ENCODE measurements at places on chromosomes 6 and 20.

DNA sequence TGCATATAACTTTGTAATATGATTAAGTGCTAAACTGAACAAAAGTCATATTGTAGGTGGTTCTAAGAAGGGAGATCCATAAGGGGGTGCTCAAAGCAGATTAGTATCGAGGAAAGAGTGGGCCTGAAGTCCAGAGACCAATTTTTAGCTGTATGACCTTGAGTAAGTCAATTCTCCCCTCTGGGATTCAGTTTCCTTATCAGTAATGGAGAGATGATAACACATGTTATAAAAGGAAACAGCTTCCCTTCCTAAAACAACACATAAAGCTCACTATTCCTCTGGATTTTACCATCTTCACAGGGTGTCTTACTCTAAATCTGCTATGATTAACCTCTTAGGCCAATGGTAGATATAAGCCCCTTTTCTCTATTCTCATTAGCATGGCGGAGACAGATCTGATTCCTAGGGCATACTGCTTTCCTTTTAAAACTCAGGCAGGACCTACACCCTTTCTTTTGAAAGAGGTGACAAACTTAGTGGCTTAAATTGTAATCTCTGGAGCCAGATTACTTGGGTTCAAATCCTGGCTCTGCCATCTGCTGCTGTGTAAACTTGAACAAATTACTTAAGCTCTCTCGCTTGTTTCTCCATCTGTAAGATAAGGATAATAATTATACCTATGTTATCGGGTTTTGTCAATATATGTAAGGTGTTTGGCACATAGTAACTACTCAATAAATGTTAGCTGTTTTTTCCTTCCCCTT lies 39.5 kb downstream of the ACSS2 start:
- DNase-seq = no peak

DNA sequence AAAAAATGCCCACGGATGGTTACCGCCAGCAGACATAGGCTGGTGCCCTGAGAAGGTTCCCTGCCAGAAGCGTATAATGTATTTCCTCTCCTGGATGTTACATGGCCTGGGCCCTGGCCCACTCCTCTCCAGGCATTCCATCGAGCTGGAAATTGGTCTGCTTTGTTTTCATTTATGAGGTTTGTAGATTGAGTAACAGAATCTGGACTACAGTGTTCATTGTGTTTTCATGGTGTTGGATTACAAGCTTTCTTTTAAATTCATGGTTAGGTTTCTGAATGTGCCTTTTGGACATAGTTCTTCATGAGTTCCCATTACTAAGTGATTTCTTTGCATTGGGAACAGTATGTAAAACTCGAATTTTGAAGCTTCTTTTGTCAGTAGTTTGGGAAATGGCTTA lies 6.4 kb downstream of the TIAM2 start:
- no peak for DNase-seq

DNA sequence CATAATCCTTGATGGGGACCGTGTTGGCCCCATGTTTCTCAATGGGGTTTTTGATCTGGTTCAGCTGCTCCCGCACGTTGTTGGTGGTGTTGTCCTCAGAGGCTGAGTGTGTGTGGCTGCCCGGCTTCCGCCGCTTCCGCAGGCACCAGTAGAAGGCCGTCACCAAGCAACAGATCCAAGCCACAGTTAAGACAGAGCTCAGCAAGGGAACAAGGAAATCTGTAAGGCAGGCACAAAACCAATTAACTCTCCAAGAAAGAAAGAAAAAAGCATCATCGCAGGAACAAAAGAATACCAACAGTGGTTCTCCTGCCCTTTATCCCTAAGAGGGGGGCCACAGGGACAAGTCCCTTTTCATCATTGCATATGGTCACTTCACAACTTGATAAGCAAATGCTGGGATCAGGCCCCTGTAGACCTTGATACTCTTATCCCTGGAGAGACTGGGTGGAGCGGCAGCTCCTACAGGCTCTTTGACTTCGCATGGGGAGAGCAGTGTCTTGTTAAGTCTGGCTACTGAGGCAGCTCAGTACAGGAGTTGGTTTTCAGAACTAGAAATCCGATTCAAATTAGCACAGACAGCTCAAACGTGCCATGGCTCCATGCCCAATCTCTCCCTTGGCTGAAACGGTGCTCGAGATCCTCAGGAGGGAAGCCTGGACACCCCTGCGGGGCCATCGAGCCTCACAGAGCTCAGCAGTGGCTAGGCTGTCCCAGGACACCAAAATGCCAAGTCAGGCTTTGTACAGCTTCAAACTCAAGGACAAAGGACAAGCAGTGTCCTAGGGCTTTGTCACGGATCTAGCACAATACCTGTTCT lies 33.9 kb downstream of the JAG1 start:
- peak; percentile 72 for DNase-seq

GRCh38 chr6:105951322-105951721 lies 134.8 kb upstream of the PRDM1 start:
- DNase-seq = no peak

DNA sequence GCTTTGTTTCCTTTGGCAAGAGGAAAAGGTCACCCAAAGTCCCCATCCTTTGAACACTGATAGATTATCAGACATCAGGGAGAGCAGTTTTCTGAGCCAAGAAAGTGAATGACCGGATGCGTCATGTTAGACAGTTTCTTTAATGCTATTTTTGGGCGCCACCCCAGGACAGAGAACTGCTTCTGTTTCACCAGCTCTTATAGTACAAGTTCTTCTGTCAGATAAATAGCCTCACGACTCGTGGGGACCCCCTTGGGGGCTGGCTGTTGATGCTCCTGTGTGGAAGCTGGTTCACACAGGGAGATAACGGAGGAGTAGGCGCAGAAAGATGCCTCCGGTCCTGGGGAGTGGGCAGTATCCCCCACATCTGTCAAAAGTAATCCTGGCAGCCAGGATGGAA lies 54.6 kb downstream of the NPEPL1 start:
- no peak for DNase-seq

- peak; percentile 60 for DNase-seq
These were observed 531.3 kb upstream of the JAG1 start for GRCh38 chr20:11204926-11205768.

- no peak for DNase-seq
These were observed 36.7 kb downstream of the MARCKS start for GRCh38 chr6:113893866-113894265.

DNA sequence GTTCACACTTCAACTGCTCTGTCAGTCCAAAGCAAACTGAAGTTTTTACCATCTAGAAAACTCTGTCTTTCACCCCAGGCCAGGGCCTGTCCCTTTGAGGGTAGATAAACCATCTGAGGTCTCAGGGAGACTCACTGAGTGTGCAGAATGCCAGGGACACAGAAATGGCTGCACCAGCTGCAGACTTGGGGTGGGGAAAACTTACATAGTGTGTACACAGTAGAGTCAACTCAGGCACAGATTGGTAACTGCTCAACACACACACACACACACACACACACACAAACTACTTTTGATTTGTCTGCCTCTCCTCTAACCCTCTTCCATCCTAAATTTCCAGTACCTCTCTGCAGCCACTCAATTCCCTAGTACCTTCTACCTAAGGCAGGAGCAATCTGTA lies 374.9 kb upstream of the JAG1 start:
- no peak for DNase-seq

- no peak for DNase-seq
These were observed 14.3 kb upstream of the FAM135A start for GRCh38 chr6:70398783-70399728.

GRCh38 chr20:63752411-63753101 lies 13.0 kb downstream of the SLC2A4RG start:
- no peak for DNase-seq

- peak; percentile 87 for DNase-seq
These were observed 163.2 kb upstream of the ZNF337 start for GRCh38 chr20:25859649-25860530.

- no peak for DNase-seq
These were observed 564.5 kb downstream of the NKAIN2 start for GRCh38 chr6:124368131-124368530.

DNA sequence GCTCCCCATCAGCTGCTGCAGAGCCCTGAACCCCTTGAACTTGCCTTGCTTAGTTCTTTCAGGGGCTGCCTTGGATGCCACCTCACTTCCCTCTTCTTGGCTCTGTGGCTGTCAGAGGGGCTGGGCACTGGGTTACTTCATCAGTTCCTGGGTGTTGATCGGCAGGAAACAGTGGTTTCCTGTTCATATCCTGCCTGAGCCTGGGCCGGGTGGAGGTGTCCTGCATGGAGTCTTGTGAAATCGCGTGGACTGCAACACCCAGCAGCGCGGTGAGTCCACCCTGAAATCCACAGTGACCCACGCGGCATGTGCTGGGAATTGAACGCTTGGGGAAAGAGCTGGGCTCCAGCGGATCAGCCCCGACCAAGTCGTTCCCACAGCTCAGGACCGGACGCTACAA lies 97.5 kb downstream of the CDH26 start:
- peak; percentile 36 for DNase-seq

- no peak for DNase-seq
These were observed 10.3 kb downstream of the FRS3 start for GRCh38 chr6:41769376-41769775.

- DNase-seq = peak; percentile 75
These were observed 1.0 kb downstream of the LRP11 start for GRCh38 chr6:149862922-149863697.

DNA sequence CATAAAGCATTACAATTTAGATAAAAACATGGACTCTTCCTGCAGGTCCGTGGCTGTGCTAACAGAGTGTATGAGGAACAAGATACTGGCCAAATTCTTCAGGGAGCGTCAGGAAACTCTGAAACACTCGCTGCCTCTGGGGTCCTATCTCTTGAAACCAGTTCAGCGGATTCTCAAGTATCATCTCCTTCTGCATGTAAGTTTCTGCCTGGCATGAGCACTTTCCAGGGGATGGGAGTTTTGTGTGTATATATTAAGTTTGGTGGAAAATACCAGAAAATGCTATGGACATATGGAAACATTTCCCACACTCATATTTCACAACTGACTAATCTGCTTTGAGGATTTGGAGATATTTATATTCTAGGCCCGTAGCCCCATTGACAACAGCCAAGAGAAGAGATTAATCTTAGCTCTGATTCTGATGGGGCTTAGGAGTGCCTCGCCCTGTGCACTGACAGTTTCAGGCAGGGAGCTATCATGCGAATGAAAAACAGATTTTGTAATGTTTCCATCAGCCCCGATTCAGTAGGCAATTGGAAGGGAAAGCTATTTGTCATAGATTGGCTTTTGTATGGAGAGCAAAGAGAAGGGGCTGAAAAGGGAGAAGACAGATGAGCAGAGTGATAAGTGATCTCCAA lies 64.7 kb upstream of the MTHFD1L start:
- no peak for DNase-seq

- no peak for DNase-seq
These were observed 135.0 kb upstream of the CCDC28A start for GRCh38 chr6:138638604-138639003.

- no peak for DNase-seq
These were observed 60.1 kb downstream of the FUT9 start for GRCh38 chr6:96075826-96076225.

DNA sequence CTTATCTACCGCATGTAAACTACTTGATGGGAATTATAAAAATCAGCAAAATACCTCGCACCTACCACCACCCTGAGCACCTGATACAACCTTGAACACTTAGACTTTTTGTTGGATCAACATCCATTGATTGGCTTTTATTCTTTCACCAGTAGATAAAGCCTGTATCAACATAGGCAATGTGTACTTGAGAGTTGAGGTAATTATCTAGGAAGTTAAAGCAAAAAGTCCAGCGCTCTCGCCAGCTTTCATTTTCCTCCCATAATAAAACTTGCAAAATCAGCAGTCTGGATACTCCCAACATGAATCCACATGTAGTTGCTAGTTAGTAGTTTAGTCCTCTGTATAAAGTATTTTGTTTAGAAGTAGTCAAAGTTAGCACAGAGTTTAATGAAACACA lies 132.0 kb upstream of the PRDM1 start:
- DNase-seq = no peak

DNA sequence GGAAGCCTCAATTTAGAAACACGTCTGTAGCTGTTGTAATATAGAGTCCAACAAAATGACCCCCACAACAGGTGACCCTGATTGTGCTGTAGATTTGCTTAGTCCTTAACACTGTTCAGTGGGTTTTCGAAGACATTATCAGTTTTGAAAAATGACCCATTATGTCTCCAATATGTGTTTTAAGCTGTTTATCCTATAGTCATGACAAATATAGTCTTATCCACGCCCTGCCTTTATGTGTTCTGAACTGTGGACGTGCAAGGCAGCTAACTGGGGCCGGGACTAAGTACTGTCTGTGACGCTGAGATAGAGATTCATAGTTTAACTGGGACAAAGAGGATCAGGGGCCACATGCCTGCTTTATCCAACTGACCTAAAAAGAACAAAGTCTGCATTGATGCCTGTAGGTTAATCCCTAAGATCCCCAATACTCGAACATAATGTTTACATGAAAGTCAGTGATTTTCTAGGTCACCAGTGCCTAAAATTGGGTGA lies 192.4 kb downstream of the CD83 start:
- DNase-seq = no peak

DNA sequence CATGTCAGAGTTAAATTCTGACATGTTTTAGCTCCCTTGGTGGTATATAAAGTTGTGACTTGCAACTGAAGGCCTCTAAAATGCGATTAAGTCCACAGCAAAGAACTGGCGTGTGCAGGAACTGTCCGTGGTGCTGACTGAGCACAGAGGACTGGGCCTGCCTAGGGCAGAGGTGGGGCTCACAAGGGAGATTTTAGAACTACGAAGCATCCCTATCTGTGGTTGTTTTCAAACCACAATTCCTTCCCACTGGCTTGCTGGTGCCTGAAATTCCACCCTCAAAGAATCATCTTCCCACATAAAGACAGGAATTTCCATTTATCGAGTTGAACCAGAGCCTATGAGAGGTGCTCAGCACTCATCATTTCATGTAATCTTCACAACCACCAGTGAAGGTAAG lies 30.1 kb downstream of the RIMS4 start:
- DNase-seq = peak; percentile 76

GRCh38 chr20:14860410-14860814 lies 523.0 kb upstream of the FLRT3 start:
- DNase-seq = peak; percentile 70

DNA sequence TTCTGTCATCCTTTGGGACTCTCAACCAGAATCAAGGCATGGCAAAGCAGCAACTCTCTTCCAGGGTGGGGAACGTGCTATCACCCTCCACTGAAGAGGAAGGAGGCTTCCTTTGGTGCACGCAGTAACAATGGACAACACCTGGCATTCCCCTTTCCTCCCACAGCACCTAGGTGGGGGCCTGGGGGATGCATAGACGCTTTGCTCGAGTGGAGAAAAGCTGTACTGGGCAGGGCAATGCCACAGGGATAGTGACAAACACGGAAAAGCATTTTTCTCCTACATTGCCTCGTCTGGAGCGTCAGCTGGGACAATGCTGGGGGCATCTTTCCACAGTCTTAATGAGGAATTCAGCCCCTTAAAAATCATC lies 82.9 kb downstream of the GMPR start:
- no peak for DNase-seq

DNA sequence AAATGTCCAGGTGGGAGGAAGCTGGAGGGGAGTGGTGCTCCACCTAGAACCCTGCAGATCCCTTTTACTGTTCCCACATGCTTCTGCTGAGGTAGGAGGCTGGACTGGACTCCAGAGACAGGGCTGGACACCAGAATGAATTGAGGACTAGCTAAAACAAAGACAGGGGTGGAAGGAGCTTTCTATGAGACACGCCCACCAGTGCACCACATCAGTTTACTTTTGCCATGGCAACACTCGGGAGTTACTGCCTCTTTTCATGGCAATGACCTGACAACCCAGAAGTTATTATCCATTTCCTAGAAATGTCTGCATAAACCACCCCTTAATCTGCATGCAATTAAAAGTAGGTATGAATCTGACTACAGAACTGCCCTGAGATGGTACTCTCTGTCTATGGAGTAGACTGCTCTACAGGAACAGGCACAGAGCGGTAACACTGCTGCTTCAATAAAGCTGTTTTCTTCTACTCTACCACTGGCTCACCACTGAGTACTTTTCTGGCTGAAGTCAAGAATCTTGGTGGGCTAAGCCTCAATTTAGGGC lies 211.7 kb downstream of the TFAP2C start:
- no peak for DNase-seq
